Activated B cell treated with CpG ODN at 0.5 μM for 24 hours (primary cell): ENCODE measurements at places on chromosomes 7 and 10. TPM values are rescaled to one million over a fixed set of nuclear protein-coding genes. Genes with fewer than 3 reads are reported as not detected.

The FAM24B gene
- total RNA-seq, result 7.3 and 10.0 TPM in 2 replicates

The CDC14C gene
- total RNA-seq, result not detected in 2 replicates

The OPN1SW gene
- not detected in 2 replicates for total RNA-seq

The KNDC1 gene
- total RNA-seq, result 0.09 TPM in 1 of 2 replicates, not detected in the other

The OR2F2 gene
- not detected in 2 replicates for total RNA-seq

The PNLIPRP2 gene
- total RNA-seq, result not detected in 2 replicates

The CD36 gene
- total RNA-seq, result 0.15 and 0.53 TPM in 2 replicates

The ZNF33B gene
- 31.0 and 34.0 TPM in 2 replicates for total RNA-seq

The GPR146 gene
- total RNA-seq, result 6.2 and 6.9 TPM in 2 replicates

The LRRC18 gene
- not detected in 2 replicates for total RNA-seq

The GIMAP2 gene
- total RNA-seq, result 19.5 and 21.7 TPM in 2 replicates
